ENCODE measurements at places on chromosomes 2 and 18.
A peak's percentile ranks its signal among the peaks of the same experiment; 100 is the strongest.

- DNase-seq, result no peak
These were observed 1601.1 kb downstream of the SUCLG1 start for GRCh38 chr2:82857967-82858366.

GRCh38 chr2:197759625-197760292, 25.4 kb downstream of the BOLL start:
- no peak for DNase-seq

DNA sequence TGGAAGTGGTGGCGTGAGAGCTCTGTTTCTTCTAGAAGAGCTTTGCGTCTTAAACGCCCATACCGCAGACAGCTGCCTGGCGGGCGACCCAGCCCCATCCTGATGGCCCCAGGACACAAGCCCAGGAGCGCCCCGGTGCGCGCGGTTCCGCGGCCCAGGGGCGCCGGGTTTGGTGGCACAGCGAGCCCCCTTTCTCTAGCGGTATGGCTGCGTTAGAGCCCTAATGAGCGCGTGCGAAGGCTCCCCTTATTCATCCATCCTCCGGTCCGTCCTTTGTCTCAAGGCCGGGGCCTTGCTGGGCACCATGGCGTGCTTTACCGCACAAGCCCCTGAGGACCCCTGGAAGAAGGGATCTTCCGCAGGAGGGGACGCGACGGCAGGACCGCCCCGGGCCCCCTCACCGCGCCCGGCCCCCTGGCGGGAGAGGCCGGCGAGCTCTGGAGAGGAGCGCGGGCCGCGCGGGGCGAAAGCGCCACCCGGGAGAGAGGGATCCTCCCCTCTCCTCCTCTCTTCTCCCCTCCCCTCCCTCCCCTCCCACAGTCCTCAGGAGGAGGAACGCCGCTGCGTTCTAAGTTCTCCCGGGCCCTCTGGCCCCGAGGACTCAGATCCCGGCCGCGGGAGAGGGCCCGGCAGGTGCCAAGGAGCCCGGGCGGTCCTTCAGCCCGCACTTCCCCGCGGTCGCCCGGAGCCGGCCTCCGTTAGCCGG, 626 bp upstream of the SLC1A4 start:
- DNase-seq, result peak; percentile 16

DNA sequence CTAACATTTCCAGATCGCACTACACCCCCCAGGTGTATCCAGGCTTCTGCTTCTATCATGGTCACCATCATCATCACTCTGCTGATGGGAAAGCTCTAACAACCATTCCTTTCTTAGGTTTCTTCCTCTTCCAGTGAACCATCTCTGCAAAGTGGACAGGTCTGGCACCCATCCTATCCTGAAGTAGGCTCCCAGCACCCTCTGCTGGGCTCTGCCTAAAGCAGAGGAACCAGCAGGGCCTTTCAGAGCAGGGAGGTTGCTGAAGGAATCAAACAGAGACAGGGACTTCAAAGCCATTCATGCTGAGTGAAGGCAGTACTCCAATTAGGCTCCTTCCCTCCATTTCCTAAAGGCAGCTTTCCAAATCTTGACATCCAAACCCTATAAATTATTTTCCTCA, 27.2 kb upstream of the SATB2 start:
- no peak for DNase-seq

Data from stimulated activated CD8-positive, alpha-beta memory T cell treated with anti-CD3 and anti-CD28 coated beads, Interleukin-4, amount 100 ng/mL, for 24 hours (primary cell).